Stimulated activated CD8-positive, alpha-beta memory T cell treated with anti-CD3 and anti-CD28 coated beads, Interleukin-2, amount 100 ng/mL, for 1 hour (primary cell): ENCODE measurements at places on chromosomes 11 and 22.

- DNase-seq = no peak
Observed at GRCh38 chr22:46911346-46911745, 148.9 kb downstream of the TBC1D22A start.

DNA sequence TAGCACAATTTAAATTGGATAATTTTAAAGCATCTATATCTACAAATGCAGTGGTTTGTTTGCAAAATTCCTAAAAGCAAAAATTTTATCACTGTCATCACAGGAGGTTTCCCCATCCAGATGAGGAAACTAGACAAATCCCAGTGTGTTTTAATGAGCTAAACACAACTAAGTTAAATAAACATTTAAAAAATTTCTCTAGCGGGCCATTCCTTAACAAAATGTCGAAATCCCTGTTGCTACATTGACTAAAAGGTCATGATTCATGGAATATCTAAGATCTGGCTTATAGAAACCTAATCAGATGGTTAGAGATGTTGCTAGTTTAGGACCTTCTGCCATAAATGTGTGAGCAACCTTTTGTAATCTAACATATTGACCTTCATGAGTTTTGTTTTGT lies 107.3 kb upstream of the BDNF start:
- DNase-seq = no peak

DNA sequence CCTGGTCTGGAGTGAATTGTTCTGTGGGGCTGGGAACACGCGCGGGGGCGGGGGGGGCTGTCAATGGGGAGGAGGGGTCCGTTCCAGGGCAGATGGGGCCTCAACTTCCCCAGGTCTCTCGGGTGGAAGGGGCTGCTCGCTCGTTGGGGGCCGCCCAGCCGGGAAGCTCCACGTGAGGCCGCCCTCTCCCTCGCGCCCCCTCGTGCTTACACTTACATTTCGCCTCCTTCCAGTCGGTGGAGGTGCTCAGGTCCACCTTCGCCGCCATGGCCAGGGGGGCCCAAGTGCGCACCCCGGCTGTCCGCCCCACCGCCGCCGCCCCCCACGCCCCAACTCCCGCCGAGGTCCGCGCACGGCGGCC lies 452 bp downstream of the MACROD1 start:
- DNase-seq = no peak

DNA sequence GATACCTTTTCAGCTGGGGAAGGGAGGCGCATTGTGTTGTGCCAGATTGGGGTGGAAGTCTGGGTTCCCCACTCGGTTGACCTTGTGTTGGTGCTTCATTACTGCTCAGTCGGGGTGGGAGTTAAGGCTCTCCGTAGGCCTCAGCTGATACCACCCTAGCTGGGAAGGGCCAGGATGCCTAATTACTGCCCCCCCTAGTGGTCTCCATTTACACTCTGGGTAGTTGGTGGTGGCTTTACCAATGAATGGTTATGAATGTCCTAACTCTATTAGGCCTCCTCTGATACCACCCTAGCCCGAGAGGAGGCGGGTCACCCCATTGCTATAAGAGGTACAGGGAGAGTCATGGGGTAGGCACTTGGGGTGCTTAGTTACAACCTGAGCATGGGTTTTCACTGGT lies 27.5 kb upstream of the HIKESHI start:
- DNase-seq = no peak

DNA sequence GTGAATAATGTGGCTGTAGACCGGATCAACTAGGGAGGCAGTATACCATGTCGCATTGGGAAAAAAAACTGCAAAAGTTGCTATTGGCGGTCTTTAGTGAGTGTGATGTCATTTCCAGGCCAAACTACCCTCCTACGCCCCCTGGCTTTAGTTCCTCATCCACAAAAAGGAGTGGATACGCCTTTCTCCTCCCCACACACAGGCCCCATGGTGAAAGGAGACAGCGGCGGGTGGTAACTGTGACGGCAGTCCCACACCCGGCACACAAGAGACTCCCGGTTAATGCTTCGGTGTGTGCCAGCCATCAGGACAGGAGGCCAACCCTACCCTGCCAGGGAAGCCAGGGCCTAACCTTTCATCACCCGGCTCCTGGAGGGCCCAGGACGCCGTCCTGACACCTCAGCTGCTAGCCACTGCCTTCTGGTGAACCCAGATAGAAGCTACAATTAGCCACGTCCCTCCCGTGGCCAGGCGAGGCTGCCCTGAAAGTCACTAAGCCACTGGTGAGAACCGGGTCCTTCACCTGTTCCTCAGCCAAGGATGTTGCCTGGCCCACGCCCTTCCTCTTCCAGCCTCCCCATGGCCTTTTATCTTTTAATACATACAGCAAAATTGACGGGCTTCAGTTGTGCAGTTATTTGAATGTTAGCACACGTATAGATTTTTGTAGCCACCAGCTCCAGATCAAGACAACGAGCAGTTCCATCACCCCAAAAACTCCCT lies 10.8 kb downstream of the TP53I11 start:
- no peak for DNase-seq

DNA sequence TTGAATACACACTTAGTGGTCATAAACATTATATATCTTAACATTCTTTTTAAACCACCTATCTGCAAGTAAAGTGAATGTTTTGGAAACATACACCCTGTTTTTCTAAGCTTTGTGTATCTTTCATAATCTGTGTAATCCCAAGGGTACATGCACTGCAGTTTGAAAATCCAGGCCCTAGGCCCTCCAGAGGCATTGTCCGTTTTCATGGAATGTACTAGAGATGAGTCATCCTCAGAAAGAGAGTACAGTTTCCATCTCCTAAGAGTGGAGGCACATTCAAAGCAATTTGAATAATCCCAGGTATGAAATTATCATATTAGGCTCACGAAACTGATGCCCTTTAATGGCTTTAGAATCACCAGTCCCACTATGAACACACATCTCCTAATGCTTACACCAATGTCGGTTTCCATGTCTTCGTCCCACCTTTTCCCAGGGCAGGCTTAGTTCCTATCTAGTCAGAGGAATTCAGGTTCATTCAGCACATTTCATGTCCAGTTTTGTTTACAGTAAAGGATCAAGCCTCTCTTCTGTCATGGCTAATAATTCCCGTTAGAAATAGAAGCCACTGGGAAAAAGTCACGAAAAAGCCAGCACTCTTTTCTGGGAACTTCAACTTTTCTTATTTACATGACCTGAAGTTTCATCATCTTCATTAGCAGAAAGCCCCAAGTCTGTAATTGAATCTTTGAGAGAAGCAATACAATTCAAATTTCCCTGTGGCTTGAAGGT lies 39.5 kb upstream of the CD44 start:
- no peak for DNase-seq

DNA sequence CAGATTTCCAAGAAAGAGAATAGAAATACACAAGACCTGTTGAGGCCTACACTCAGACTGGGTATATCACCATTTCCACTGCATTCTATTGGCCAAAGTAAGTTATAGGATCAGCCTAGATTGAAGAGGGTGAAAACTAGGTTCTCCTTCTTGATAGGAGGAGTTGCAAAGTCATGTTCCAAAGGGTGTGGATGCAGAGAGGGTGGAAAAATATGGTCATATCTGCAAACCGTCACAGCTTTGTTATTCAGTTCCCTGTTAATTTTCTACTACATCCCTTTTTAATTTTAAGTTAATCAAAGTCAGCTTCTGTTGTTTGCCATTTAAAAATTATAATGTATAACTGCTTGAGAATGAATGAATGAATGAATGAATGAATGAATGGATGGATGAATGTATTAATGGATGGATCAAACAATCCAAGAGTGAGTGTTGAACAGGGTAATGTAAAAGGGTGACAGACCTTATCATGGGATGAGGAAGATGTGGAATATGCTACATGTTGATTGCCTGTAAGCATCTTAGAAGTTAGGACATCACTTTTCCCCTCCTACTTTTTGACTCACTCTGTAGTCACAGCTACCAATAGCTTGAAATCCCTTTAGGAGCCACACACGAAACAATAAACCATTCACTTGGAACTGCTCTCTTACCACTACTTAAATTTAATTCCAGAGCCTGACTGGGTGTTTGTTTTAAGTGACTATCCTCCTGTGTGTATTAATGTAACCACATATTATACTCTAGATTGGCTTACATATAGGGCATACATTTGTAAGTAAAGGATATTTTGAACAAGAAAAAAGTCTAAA lies 121.5 kb downstream of the CCDC34 start:
- no peak for DNase-seq

- no peak for DNase-seq
Observed at GRCh38 chr22:39940757-39941305, 19.4 kb upstream of the TMA7B start.

DNA sequence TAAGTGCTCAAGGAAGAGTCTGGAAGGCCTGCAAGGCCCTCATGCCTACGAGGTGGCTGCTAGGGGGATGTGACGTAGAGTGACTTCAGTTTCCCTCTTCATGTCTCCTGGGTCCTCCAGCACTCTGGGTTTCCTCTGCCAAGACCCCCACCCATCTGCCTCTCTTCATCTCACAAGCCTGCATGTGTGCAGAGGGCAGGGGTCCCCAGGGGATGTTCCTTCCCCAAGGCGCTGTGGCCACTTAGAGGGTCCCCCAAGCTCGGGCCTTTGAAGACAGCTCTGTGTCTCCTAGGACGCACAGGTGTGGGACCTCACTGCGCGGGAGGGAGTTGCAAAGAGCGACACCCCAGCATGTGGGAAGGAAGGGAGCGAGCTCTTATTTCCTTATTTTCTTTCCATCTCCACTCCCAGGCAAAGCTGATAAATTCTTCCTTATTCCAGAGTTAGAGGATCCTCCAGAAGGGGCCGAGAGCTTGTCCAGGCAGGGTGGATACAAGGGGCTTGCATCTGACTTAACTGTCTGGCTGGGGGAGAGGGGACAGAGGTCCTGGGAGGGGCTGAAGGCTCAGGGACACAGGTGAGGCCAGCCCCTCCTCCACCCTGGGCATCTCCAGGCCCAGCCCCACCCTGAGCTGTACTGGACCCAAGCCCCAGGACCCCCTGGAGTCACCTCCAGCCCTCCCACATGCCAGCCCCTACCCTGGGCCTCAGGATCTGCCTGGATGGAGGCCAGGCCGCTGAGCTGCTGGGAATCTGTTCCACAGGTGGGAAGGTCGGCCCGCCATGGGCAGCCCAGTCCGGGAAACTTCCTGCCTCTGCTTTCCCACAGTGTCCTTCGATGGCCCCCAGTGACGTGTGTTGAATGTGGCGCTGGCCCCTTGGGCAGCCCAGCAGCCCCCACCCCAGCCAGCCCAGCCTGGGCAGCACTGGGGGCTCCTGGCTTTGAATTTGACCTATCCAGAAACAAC lies 59.7 kb upstream of the KCNQ1OT1 start:
- no peak for DNase-seq

DNA sequence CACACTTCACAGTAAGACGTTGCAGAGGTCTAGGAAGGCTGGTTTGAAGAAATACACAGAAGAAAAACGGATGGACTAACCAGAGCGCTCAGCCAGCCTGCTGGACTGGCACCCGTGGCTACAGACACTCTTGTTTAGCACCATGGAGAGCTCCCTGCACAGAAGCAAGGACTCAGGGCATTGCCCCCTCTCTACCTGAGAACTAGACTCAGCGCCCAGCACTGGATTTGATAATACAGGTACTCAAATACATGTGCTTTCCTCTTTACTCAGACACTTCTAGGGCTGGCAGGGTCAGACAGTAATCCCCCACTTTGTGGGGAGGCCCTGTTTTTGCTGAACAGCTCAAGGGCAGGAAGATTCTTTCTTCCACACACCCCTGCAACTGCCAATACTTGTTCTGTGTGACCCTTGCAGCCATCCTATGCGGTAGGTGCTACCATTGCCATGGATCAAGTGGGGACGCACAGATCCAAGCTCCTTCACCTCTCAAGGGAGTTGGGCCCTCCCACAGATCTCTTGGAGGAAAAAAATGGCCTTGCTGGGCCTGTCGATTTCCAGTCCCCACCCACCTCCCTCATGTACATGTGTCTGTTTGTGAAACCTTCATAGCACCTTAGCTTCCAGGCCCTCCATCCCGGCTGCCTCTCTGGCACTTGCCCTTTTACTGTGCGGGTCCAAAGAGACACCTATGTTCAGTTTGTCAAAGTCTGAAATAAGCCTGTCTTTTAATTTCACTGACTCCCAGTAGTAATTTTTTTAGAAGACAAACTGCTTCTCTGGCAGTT lies 5.1 kb upstream of the P2RX6 start:
- no peak for DNase-seq

DNA sequence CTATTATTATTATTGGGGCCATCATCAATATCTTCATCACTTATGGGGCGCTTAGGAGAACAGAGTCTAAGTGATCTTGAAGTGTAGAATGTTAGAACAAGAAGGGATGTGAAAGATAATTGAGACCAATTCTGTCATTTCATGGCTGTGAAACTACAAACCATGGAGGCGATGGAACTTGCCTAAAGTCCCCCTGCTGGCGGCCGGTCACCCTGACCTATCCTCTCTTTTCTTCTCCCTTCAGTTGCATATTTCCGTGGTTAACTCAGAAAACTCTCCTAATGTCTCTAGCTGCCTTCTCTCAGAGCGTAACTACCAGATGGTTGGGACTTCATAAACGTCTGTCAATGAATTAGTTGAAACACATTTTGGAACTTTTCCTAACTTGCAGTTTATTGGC lies 6.6 kb upstream of the OR4B1 start:
- DNase-seq = no peak

- no peak for DNase-seq
Observed at GRCh38 chr11:64088162-64089026, 52.7 kb downstream of the FLRT1 start.

DNA sequence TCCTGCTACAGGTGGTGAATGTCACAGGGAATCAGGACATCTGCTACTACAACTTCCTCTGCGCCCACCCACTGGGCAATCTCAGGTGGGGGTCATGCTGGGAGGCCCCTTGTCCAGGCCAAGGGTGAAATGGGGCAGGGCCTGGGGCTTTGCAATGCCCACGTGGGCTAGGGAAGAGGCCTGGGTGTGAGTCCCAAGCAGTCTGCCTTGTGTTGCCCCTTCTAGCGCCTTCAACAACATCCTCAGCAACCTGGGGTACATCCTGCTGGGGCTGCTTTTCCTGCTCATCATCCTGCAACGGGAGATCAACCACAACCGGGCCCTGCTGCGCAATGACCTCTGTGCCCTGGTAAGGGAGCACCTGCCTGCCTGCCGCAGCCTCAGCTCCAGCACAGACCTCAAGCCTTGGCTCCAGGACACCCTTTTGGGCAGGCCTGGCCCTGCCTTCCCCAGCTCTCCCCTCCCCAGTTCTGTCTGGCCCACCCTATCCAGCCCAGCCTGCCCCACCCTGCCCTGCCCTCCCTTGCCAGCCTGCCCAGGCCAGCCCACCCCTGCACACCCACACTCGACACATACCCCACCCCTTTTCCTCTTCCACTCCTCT lies 9.1 kb upstream of the TAGLN start:
- DNase-seq = no peak
